ENCODE measurements at places on chromosomes 7 and 10. TPM values are rescaled to one million over a fixed set of nuclear protein-coding genes. Genes with fewer than 3 reads are reported as not detected.

Gene PKD1L1
- polyA plus RNA-seq: 0.08 TPM

Gene TMEM236
- not detected for polyA plus RNA-seq

Gene CYP2W1
- not detected for polyA plus RNA-seq

Gene NANOS1
- polyA plus RNA-seq: not detected

Gene NPTX2
- polyA plus RNA-seq: not detected

Gene TBXAS1
- polyA plus RNA-seq: 1.9 TPM

Gene TMEM225B
- polyA plus RNA-seq: 2.5 TPM

Gene MRC1
- not detected for polyA plus RNA-seq

Gene BMPER
- not detected for polyA plus RNA-seq

Gene CDC14C
- polyA plus RNA-seq: not detected

Gene CHCHD3
- polyA plus RNA-seq: 49.7 TPM

DNA sequence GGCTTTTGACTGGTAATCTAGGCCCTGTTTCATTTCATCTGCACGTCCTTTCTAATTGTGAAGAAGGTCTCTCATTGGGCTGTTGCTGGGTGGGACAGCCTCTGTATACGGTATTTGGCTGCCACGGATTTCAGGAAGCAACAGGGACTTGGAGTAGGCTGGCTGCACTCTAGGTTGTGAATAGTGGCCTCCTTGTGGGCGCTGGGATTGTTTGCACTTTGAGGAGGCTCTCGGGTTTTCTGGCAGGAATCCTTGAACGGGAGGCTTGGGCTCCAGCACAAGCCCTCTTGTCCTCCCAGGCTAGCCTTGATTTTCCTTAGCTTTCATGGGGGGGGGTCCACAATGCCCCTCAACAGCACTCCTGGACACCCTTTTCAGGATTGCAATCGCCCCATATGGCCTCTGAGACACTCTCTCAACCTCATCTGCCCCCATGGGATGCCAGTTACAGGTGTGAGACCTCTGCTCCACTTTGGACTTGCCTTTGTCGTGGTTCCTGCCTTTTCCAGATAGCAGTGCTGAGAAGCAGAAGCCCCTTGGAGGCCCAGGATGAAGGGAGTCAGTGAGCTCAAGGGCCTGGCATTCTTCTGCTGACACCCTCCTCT lies 33.9 kb upstream of the ZNF273 start:
- DNase-seq: no peak

GRCh38 chr10:93751124-93751523 lies 6.6 kb upstream of the LGI1 start:
- DNase-seq: no peak

GRCh38 chr7:51308265-51308664 lies 8.3 kb downstream of the COBL start:
- no peak for DNase-seq

GRCh38 chr10:73768881-73769280 lies 13.0 kb upstream of the CHCHD1 start:
- DNase-seq: peak; percentile 70

DNA sequence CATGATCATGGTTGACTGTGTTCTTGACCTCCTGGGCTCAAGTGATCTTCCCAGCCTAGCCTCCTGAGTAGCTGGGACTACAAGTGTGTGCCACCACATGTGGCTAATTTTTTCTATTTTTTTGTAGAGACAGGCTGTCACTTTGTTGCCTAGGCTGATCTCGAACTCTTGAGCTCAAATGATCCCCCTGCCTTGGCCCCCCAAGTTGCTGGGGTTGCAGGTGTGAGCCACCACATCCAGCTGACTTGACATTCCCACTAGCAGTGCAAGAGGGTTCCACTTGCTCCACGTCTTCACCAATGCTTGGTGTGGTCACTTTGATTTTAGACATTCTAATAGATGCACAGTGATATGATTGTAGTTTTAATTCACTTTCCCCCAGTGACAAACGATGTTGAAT lies 25.1 kb downstream of the CYP26A1 start:
- no peak for DNase-seq

GRCh38 chr10:113953505-113954272 lies 90.0 kb upstream of the ADRB1 start:
- DNase-seq: no peak

- DNase-seq: no peak
Observed at GRCh38 chr10:113882240-113882639, 27.8 kb downstream of the NHLRC2 start.

DNA sequence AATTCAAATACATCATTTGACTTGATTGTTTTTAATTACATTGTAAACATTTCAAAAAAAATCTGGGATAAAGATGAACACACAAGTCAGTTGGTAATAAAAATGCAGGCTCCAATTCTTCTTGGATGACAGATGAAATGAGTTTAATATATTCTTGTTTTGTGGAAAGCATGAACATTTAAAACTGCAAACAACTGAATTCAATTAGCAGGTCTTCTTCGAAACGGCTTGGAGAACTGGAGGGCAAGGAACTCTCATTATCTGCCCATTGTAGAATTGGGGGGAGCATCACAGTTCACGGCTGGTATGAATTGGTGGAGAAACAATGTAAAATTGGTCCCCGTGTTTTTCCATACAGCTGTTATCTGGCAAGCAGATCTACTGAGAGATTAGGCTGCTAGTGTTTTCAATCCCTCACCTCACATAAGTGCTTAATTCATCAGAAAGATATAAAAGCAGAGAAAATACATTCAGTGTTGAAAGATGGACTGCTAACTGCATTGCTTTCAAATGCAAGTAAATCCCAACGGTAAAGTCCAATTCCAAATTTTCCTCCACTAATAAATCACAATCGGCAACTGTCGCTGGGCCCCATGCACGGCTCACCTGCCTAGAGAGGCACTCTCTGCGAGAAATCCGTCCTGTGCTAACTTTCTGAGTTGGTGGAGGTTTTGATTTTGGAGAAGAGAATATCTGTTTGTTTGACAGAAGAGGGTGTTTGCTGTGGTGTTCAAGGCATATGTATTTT lies 199.5 kb downstream of the ZNF438 start:
- no peak for DNase-seq

GRCh38 chr10:131874991-131875451 lies 25.8 kb upstream of the PPP2R2D start:
- peak; percentile 40 for DNase-seq

DNA sequence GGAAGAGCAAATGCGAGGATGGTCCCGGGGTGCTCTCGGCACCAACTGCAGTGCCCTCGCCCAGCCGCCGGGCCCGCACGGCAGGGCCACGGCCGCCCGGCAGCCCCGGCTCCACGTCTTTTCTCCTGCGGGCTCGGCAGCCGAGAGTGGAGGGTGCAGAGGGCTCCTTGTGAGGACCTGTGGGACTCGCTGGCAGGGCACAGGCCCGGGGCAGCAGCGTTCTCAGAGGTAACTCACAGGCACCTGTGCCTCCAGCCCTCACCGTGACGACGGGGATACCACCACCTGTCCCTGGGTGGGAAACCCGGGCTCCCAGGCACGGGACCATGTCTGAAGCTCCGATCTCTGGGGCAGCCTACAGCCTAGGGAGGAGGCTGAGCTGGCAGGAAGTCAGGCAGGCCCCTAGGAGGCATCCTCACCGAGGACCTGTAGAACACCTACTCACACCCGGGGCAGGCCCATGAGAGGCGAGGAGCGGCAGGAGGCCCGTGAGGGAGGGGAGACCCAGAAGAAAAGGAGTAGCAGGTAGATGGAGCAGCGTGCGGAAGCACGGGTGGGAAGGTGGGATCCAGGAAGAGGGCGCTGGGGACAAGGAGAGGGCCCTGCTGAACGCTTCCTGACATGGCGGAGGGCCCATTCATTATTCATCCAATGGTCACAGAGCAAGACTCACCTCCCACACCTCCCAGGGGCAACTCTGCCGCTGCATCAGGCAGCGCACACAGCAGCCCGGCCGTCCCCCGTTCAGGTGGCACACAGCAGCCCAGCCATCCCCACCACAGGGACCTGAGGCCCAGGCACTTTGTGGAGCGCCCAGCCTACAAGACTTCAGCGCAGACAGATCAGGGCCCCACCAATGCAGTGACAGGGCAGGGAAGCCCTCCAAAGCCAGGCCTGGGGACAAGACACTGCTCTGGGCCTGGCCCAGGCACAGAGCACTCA lies 244.9 kb downstream of the MAD1L1 start:
- no peak for DNase-seq

DNA sequence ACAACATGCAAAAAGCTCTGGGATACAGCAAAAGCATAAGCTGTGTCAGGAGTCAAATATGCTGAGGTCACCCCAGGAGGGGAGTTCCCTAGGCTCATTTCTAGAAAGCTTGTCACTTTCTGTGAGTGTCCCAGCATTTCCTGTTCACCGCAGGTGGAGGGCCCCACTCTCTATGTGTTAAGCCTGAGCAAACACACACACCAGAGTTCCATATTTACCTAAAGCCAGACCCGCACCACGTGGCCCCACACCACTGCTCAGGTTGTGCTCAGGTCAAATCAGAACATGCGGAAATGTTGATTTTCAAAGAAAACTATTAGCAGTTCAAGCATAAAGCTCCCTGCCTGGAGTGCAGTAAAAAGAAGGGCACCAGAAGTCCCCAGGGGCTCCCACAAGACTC lies 259.6 kb upstream of the PPP2R2D start:
- DNase-seq: no peak

DNA sequence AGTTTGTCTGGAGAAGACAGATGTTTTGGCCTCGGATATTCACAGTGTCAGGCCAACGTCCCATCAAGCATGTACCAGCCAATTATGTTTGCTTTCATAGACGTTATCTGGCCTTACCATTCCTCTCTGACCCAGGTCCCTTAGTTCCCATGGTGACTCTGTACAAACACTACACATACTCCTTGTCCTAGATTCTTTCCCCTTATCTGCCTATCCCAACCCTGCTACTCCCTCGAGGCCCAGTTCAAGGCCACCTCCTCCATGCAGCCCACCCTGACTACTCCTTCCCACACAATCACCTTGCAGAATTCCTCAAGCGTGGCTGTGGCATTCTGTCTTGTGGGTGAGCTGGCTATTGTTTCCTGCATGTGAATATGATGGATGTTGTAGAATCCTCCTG lies 155.2 kb downstream of the PRKAG2 start:
- no peak for DNase-seq

GRCh38 chr7:121006711-121007315 lies 18.3 kb downstream of the CPED1 start:
- no peak for DNase-seq

GRCh38 chr7:6615723-6616555 lies 529 bp downstream of the ZNF853 start:
- no peak for DNase-seq

- no peak for DNase-seq
Observed at GRCh38 chr10:90652519-90652918, 205.3 kb downstream of the HTR7 start.

DNA sequence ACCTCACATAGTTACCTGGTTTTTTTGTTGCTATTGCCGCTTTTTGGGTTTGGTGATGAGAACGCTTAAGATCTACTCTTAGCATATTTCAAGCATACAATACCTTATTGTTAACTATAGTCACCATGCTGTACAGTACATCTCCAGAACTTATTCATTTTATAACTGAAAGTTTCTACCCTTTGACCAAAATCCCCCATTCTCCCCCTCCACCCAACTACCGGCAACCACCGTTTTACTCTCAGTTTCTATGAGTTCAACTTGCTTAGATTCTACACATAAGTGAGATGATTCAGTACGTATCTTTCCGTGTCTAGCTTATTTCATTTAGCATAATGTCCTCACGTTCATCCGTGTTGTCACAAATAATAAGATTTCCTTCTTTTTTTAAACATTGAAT lies 86.7 kb upstream of the IL6 start:
- DNase-seq: no peak

GRCh38 chr10:33041783-33042437 lies 83.9 kb upstream of the ITGB1 start:
- DNase-seq: no peak

DNA sequence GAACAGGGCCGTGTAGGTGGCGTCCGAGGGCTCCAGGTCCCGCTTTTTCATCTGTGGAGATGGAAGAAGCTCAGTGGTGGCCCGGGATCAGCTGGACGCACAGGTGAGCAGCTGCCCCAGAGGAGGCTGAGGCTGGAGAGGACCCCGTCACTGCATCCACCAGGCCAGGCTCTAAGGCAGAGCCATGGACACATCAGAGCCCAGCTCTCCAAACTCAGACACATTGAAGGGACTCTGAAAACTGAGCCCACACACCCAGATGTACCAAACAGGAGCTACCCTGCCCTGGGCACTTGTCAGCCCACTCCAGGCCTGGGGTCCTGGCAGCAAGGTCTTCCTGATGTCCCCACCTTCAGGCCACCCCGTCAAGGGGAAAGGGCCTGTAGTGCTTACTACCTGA lies 8.8 kb downstream of the PTCD1 start:
- no peak for DNase-seq

- DNase-seq: no peak
Observed at GRCh38 chr10:112131346-112131745, 52.2 kb downstream of the GPAM start.

- DNase-seq: no peak
Observed at GRCh38 chr7:90625562-90625961, 29.4 kb downstream of the CDK14 start.

DNA sequence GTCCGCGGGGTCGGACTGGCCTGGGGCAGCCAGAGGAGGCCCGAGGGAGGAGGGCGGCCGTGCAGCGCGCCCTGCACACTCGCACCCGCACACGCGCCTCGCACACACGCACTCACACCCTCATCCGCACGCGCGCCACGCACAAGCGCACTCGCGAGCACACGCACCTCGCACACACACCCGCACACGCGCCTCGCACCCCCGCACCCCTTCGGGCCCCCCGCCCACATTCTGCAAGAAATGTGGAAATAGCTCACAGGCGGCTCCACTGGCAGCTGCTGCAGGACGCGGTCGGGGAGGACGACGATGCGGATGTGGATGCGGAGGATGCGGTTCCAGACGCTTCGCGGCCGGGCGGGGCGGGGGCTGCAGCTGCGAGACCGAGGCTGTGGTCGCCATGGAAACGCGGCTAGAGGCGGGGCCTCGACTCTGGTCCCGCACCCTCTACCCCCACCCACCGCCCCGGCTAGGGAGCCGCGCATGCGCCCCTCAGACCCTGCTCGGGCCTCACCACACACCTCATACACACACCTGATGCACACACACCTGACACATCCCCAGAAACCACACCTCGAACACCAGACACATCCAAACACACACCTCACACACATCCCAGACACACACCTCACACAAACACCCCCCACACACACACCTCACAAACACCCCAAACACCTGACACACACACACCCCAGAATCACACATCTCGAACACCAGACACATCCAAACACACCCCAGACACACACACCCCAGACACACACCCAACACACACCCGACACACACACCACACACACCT lies at the start of gene CALY:
Gene CALY (minus strand): TSS at position 320 of the 793 bp plus-strand sequence. CDS start 7,907 bp downstream, outside the sequence.
- peak; percentile 69 for DNase-seq

- DNase-seq: no peak
Observed at GRCh38 chr7:121302214-121302745, 26.5 kb upstream of the WNT16 start.

DNA sequence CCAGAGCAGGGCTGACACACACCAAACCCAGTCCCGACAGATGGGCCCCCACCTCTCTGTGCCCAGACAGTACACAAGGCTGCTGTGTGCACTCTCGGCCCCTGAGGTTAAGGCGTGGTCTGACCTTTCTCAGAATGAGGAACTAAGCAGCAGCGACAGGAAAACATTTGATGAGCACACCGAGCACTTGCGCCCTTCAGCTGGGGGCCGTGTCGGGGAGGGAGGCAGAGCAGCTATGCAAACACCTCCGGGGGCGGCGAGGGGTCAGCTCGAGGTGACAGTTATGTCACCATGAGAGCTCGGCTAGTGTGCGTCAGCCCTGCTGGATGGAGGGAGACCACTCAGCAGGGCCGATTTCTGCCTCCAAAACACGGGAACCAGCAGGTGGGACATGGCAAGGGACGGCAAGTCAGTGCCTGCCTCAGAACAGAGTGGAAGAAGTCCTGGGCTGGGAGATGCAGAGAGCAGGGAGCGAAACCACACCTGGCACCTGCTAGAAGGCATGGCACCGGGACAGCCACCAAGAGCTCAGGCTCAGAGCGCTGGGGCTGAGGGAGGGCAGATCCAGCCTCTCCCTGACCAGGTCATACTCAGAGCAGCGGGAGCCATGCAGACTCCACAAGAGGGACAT lies 57.4 kb downstream of the CHST15 start:
- no peak for DNase-seq

Data from naive thymus-derived CD4-positive, alpha-beta T cell (primary cell).